ENCODE measurements at places on chromosomes 16 and 17.

DNA sequence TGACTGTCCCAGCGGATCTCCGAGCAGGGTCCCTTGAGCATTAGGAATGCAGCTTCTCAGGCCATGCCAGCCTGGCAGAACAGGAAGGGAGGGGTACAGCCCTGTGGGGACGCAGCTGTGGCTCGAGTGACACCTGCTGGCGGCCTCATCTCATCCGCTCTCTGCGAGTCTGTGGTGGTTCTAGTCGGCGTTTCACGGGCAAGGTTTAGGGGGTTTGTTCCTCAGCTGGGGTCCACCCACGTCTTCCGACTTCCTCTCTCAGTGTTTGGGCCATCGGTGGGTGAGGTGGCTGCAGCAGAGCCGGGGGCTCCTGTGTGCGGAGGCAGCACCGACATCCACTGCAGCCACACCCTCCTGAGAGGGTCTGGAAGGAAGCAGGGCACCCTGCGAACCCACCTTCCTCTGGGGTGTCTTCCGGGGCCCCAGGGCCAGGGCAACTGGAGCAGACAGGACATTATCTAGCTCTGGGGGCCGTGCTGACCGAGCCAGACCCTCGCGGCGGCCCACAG is 33.3 kb downstream of the JPH3 start:
- DNase-seq, result peak; percentile 52

- DNase-seq, result no peak
These were observed 232.1 kb downstream of the MRTFB start for GRCh38 chr16:14303182-14303618.

GRCh38 chr16:31488468-31489297 is 5.8 kb downstream of the SLC5A2 start:
- DNase-seq, result no peak

DNA sequence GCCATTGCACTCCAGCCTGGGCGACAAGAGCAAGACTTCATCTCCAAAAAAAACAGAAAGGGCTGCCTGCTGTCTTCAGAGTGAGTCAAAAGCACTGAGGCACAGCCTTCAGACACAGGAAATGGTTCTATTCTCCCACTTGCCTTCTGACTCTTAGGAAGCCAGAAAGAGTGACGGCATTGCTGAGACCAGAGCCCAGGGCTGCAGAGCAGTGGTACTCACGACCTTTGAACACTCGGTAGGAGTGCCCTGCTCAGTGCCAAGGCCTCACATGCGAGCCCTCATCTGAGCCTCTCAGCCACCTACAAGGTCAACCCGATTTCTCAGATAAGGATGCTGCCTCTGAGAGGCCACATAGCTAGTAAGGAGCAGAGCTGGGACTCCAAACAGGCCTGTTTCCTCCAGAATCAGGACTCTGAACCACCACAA is 3.5 kb upstream of the ITGAE start:
- DNase-seq, result no peak

DNA sequence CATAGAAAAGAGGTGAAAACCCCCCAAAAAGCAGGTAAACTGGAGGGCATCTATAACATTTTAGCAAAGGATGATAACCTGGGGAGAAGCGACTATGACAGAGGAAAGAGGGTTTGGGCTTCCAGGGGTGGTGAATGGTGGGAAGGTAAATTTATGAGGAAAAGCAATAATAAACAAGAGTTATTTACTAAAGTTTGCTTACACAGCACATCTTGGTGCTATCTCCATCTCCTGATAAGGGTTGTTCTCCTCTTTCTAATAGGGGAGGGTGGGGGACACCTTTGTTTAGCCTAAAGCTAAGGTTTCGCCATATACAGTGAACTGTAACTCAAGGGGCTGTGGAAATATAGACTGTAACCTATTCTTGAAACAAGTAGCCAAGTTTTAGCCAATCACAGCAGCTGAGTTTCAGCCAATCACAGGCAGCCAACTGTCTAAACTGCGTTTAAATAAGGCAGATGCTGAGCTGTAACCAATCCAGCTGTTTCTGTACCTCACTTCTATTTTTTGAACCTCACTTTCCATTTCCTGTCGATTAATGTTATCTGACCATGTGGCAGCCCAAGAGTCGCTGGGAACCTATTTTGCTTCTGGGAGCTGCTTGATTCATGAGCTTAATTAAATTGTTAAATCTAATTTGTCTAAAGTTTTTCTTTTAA is 191.8 kb downstream of the MAP2K6 start:
- no peak for DNase-seq

DNA sequence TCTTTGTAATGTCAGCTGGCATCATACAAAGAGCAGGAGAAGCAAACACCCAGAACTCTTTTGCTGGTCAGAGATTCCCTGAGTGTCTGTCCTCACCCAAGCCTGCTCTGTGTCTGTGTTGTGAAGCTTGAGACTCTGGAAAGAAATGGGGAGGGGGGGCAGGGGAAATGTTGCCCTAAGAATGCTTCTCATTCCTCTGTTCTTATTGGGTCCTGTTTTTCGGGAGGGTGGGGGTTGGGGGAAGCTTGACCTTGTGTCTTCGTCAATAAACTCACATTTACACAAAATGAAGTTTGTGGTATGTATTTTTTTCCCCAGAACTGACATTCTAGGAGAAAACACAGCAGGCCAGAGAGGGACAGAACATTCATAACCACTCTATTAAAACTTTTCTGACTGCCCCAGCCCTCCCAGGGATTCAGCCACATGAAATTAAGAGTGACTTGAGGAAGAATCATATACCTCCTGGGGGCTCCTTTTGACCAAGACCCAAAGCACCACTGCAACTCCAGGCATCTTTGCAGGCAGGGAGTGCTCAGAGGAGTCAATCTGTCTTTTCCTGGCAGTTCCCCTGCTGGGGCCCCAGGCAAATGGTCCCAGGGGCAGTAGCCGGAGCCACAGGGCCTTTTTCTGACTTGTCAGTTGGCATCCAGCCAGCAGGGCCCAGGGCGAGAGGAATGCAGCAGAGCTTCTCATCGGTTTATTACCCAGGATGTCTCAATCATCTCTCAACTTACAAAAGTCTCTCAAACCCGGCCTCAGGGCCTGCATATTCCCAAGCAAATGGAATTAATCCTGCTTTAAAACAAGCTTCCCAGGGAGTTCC is 5.1 kb upstream of the RASL10B start:
- DNase-seq, result no peak

DNA sequence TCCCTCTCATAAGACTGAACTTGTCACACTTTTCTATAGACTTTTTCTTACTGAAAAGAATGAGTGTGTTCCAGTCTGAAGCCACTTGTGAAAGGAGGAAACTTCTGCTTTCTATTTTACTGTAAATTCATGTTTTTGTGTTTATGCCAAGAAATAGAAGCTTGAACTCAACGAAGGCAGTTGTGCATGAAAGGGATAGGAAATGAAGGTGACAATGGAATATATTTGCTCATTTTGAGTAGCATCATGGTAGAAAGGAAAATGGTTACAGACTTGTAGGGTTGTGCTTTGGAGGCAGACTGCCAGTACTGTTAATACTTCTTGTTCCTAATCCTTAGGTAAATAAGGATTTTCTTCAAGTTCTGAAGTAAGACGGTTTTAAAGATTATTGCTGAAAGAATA is 8.1 kb downstream of the CLTC start:
- DNase-seq, result peak; percentile 56

DNA sequence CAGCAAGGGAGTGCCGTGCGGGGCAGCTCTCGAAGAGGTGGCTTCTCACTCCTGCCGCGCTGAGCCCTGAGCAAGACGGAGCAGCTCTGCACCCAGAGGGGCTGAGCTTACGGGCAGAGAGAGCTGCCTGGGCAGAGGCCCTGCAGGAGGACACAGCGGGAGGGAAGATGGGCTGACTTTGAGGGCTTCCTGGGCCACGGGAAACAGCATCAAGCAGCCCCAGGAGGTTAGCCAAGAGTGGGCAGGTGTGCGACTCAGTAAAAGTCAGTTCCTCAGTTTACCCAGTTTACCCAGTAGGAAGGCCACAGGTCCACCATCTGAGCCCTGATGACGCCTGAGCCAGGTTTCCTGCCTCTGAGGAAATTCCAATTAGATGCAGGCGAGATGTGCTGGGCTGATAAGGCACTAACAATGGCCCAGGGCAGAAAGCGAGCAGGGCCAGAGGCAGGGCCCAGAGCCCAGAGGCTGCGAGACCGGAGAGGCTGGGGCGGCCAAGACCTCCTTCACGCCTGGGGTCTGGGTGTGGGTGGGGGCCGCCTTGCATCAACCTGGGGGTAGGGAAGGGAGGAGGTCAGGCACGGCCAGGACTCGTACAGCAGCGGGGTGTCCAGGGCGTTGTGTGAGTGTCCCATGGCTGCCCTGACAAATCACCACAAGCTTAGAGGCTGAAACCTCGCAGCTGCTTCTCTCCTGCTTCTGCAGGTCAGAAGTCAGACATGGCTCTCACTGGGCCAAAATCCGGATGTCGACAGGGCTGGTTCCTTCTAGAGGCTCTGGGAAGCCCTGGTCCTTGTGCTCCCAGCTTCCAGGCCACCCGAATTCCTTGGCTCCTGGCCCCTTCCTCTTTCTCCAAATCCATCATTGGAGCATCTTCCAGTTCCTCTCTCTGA is 32.0 kb upstream of the CIBAR2 start:
- DNase-seq, result no peak

DNA sequence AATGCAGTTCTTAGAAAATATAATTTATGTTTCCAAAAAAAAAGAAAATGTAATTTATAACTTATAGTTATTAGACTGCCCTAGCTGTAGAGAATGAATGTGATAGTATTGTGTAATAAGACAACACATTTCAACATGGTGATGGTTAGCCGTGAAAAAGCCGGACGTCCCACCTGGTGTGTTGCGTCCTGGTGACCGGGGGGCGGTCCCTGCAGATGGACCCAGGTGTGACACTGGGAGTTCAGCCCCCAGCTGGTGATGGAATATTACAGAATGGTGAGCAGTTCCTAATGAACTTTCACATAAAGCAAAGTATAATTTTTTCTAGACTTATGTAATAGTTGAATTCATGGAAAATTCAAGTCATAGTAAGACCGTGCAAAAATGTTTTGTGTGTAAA is 132.8 kb downstream of the LAT start:
- no peak for DNase-seq

- no peak for DNase-seq
These were observed 4.9 kb downstream of the RARA start for GRCh38 chr17:40313668-40314583.

GRCh38 chr17:4038076-4038475 is 73.8 kb upstream of the ATP2A3 start:
- no peak for DNase-seq

- DNase-seq, result no peak
These were observed 894 bp downstream of the RNF227 start for GRCh38 chr17:7915179-7915610.

- no peak for DNase-seq
These were observed 215.8 kb downstream of the TANC2 start for GRCh38 chr17:63181856-63182255.

DNA sequence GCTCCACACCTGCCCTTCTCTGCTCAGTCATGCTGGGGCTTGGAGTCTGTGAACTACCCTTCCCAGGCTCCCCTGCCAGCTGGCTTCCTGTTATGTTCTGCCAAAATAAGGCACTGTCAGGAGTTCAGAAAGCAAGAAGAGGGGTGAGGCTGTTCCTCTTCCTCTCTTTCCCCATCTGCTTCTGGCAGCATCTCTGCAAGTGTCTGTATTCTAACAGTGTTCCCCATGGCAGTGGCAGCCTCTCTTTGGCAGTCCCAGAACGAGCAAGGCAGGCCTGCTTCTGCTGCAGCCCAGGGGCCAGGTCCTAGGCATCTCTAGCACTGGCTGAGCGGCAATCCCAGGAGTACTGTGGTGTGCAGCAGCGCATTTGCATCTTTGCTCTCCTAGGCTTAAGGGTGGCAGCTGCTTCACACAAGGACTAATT is 219.1 kb downstream of the STX8 start:
- no peak for DNase-seq

DNA sequence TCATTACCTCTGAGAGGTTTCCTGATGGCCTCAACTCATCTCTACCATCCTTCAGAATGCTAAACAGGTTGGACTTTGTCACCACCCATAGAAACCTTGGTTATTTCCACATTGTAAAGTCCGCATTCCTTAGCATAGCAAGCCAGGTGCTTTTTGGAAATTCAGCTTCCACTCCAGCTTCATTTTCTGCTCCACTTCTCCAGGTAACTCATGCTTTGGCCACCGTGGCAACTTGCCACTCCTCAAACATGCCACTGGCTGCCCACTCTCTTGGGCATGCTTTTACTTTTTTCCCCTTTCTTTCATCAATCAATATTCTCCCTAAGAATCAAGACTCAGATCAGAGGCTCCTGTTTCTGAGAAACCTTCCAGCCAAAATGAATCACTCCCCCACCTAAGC is 203.3 kb downstream of the CA10 start:
- no peak for DNase-seq

GRCh38 chr16:14095883-14096551 is 24.9 kb downstream of the MRTFB start:
- no peak for DNase-seq

DNA sequence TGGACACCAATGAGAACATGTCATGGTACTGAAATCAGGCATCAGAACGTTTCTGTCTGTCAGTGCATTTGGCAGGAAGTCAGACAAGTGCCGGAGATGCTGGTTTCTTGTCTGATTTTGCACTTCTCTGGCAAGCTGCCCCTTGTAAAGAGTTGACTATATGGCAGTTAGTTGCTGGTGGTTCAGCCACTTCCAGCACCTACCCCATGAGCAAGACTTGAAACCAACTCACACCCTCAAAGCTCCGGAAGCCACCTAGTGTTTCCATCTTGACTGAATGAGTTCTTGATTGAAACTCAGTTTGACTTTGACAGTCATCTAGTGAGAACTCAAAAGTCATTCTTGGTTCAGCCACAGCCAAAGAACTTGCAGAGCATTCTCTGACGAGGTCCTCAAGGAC is 225.1 kb downstream of the SPECC1 start:
- DNase-seq, result no peak

- DNase-seq, result no peak
These were observed 102.5 kb upstream of the CLEC3A start for GRCh38 chr16:77919761-77920415.

DNA sequence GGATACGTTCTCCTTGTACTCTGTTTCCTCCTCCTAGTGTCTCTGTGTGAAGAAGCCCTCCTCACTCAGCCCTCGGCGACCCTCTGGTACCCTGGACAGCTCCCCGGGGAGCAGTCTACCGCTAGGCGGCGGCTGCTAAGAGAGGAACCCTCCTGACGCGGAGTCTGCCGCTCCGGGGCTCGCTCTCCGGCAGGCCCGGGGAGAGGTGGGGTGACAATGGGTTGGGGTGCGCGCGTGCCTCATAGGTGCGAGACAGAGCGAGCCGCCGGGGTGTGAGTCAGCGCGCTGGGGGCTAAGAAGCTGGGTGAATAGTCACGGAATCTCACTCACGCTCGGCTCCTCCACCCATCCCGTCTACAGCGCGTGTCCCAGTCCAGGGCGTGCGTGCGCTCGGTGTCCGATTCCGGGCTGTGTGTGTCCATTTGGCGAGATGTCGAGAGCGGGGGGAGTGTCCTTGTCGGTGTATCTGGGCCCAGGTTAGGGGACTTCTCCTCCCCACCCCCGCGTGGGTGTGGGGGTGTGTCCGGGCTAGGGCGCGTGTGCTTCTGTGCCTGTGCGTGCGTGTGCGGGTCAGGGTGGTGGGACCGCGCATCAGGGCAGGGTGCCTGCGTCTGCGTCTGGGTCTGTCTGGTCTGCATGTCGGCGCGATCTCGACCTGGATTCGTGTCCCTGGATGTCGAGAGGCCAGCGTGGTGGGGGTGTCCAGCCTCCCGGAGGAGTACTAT is 577 bp upstream of the HS3ST2 start:
- DNase-seq, result no peak

- DNase-seq, result peak; percentile 49
These were observed 19.6 kb upstream of the QRICH2 start for GRCh38 chr17:76327696-76328095.

All from AML-193 (cell line).